NCI-H748 treated with DMSO at 0.1 percent for 48 hours (cell line): ENCODE measurements at places on chromosomes 1 and 21.

DNA sequence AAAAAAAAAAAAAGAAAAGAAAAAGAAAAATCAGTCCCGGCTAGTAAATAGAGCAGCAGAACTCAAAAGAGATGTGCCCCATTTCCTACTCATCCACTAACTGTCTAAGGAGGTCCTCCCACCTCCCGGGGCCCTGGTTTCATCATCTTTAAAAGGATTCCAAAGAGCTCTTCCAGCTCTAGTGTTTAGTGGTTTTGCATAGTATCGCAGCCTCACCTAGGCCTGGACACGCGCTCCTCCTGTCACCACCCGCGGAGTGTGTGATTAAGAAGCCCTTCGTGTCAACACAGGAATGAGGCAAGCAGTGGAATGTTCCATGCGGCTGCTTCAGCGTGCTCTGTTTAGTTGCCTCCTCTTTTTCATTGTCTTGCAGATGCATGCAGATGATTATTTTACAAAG lies 49.0 kb downstream of the LBR start:
- no peak for DNase-seq

DNA sequence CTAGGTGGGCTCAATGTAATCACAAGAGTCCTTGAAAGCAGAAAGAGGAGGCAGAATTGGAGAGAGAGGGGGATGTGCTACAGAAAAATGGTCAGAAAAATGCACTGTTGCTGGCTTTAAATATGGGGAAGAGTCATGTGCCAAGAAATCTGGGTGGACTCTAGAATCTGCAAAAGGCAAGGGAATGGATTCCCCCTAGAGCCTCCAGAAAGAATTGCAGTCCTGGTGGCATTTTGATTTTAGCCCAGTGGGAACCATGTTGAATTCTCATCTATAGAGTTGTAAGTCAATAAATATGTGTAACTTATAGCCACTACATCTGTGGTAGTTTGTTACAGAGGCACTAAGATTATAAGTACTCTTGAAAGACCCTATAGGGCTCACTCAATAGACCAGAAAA lies 210.3 kb downstream of the ASTN1 start:
- DNase-seq: no peak

GRCh38 chr21:38264571-38264970 lies 7.8 kb downstream of the KCNJ15 start:
- DNase-seq: no peak

DNA sequence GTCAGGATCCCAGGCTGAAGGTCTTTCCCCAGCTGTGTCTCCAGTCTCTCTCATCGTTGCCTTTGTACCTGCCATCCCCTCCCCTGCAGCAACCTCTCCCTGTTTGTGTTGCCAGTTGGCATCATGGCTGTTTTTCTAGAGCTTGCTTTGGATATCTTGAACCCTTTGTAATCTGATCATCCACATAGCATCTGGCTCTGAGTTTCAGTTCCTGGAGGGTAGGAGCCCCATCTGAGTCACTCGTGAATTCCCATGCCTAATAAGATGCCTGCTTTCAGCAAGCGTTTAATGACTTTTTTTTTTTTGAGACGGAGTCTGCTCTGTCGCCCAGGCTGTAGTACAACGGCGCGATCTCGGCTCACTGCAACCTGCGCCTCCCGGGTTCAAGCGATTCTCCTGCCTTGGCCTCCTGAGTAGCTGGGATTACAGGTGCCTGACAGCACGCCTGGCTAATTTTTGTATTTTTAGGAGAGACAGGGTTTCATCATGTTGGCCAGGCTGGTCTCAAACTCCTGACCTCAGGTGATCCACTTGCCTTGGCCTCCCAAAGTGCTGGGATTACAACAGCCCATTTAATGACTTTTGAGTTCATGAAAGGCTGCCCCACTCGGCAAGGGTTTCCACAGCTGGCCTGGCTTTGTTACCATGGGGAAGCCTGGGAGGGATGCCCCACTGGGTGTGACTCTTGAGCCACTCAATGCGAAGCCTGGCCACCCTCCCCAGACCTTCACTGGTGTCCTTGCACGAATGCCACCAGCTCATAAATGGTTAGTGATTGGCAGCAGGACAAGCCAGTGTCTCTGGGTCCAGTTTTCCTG lies 11.9 kb downstream of the ALPL start:
- DNase-seq: no peak

DNA sequence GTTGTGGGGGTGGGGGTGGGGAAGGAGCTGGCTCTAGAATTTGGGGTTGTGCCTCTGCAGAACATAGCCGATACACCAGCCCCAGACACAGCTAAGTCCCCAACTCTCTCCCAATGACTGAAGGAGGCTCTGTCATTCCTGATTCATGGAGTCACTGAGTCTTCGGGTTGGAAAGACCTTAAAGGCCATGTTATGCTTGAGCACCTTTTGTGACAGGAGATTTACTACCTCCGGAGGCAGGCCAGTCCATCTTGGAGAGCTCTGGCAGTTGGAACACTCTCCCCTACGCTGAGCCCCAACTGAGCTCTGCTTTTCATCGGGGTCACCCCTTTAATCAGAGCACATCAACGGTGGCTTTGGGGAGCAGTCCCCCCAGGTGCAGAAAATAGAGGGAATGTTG lies 284.4 kb upstream of the GJB5 start:
- DNase-seq: no peak

DNA sequence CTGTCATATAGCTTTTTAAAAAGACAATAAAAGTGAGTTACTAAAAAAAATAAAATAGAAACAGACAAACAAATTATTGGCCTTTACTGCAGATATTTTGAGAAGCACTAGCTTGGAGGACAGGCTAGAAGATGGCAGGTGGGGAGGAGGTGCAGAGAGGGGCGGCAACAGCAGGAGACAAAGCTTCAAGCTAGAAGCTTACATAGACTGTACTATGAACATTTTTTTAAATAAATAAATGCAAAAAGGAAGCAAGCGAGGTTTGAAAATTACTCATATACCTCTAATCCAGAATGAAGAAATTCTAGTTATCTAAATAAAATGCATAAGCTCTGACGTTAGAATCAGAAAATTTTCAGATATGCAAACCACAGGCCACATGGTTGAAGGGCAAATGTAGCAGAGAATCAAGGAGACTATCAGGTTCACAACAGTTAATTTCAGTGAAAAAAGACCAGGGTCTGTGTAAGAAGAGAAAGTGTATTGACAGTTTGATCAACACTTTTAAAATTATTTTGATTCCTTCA lies 54.9 kb downstream of the NRIP1 start:
- DNase-seq: no peak

DNA sequence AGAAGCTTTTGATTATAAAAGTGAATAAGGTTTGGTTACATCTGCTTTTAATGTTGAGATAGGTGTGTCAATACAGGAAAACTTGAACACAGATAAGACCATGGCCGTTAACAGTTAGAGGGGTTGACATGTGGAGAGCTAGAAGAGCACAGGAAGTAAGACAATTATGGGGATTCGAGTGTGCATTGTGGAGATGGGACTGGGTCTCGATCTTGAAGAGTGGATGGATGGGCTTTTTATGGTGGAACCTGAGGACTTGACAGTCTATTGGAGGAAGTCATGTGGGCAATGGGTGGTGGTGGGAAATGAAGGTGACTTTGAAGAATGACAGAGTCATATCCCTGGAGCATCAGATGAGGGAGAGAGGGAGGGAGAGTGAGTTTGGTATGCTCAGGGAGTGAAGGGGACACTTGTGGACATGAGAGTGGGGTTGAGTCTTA lies 12.1 kb downstream of the DYRK1A start:
- no peak for DNase-seq

DNA sequence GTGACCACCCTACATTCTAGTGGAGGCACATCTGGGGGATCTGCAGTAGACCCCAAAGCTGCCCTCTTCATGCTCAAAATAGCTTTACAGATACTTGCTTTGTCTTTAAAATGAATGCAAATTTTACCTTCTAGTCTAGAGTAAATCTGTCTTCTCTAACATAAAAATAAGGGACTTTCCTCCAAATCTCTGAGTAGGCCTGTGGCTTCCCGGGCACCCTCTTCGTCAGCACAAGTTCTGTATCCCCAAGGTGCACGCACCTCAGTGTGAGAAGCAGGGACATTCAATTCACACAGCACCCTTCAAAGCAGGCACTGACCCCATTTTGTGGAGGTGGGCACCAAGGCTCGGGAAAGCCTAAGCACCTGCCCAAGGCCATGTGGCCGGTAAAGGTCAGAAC lies 19.0 kb downstream of the MEF2D start:
- no peak for DNase-seq

DNA sequence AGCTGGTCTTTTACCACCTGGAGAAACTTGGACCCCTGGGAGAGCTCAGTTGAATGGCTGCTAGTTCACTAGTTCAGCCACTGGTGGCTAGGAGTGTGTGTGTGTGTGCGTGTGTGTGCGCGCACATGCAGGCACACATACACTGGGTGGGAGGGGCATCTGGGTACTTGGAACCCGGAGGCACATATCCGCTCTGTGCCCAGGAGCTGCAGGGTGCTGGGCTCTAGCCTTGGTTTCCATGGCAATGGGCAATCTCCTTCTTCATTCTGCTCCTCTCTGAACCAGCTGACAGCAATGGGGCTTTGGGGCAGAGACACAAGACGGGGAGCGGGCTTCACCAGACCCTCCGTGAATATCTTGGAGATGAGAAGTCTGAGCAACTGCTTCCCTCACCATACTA lies 87.1 kb upstream of the DISP3 start:
- no peak for DNase-seq

DNA sequence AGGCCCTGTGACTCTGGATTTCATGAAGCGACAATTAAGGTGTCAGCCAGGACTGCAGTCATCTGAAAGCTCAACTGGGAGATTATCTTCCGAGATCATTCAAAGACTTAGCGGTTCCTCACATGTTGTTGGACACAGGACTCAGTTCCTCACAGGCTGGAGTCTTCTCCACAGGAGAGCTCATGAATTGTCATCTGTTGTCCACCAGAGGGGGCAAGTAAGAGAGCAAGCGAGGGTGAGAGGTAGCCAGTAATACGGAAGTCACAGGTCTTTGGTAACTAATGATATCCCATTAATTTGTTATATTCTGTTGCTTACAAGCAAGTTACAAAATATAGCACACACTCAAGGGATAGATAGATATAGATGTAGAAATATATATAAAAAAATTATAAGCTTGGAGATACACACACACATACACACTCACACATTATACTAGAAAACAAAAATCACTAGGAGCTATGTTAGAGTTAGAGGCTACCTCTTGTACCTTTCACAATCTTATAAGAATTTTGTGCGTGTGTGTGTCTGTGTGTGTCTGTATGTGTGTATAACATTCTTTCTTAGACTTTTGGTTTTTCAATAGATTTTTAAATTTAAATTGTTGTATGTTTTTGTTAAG lies 1695.3 kb downstream of the BRINP3 start:
- no peak for DNase-seq

DNA sequence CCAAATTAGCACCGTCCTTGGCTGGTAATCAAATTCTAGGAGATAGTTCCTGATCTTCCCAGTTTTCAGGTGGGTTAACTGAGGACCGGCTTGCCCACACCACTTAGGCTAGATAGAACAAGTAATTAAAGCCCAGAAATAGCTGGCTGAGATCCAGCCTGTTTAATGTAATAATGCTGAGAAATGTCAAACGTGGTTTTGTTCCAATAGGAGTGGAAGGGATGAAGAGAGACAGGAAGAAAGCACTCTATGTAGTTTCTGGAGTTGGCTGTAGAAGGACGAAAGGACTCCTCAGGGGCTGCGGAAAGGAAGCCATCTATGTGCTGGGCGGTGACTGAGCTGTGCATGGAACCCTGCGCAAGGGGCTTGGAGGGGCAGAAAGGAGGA lies 18.6 kb downstream of the NAV1 start:
- no peak for DNase-seq

DNA sequence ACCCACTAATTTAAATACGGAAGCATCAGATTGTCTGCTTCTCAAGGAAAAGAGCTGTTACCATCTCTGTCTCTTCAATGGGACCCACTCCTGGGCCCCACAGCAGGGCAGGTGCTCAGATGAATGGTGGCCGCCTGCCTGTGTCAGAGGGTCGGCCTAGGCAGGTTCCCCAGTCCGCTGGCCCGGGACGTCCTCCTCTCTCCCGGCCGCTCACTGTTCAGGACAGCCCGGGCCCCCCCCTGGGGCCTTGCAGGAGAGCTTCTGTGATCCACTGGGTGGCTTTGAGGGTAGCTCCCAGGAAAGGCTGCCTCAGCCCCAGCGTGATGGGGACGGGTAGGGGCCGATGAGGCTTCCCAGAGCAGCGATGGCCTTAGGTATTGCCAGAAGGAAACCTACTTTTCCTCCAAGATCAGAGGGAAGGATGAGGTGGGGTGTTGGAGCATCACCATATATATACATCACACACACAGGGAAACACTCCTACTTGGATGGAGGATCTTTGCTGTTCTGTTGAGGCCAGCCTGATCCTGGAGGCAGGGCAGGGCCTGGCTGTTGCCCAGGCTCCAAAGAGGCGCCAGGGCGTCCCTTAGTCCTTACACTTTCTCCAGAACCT lies 231.3 kb downstream of the SDCCAG8 start:
- DNase-seq: no peak

DNA sequence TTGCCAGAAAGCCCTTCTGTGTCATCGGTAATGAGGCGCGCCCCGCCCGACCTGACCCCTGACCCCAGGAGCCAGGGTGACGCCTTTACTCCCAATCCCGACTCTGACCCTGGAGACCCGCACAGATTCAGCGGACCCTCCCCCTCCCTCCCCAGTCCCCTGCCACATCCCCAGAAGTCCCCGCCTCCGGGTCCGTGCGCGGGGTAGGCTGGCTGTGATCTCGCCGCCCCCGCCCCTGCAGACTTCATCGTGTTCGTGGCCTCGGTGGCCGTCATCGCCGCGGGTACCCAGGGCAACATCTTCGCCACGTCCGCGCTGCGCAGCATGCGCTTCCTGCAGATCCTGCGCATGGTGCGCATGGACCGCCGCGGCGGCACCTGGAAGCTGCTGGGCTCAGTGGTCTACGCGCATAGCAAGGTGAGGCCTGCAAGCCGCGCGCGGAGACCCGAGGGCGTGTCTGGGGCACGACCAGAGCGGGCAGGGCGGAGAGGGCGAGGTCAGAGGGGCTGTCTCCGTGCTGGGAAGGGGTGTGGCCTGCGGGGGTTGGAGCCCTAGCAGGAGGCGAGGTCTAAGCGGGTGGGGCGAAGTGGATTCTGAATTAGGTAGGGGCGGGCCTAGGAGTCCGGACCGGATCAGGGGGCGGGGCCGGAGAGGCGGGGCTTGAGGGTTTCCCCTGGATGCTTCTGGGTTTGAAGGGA lies 34.8 kb downstream of the KCNQ4 start:
- peak; percentile 99 for DNase-seq

DNA sequence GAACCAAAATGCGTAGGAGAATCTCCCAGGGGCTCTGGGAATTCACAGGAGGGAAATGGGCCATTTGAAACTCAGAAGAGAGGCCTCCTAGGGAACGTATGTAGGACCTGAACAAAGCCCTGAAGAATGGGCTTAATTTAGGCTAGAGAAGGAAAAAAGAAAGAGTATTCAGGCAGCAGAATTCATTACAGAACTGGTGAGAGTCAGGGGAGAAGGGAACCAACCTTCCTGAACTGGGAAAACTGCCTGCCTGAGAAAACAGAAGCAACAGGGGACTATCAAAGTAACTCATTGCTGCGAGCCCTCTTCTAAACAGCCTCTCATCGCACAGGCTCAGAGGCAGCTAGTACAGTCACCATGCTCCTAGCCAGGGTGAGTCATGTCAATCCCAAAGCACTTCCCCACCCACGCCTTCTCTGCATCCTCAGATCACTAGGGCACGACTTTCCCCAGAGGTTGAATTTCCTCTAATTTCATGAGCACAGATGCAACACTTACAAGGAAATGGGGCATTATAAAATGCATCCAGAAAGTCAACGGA lies 98.1 kb downstream of the ADSS2 start:
- no peak for DNase-seq
